Placental pericyte (primary cell): ENCODE measurements at places on chromosomes 1 and 21. TPM values are rescaled to one million over a fixed set of nuclear protein-coding genes. Genes with fewer than 3 reads are reported as not detected.

Gene ALPL
- 1.4 and 2.2 TPM in 2 replicates for total RNA-seq

Gene VHLL
- 0.29 TPM in 1 of 2 replicates, not detected in the other for total RNA-seq

Gene KRTAP21-2
- not detected in 2 replicates for total RNA-seq

Gene WNT2B
- 0.86 and 1.5 TPM in 2 replicates for total RNA-seq

Gene LAX1
- total RNA-seq: under 0.01 TPM in 1 of 2 replicates, not detected in the other

Gene TNFRSF4
- not detected in 2 replicates for total RNA-seq
